ENCODE measurements at places on chromosomes 3 and 15.
A peak's percentile ranks its signal among the peaks of the same experiment; 100 is the strongest.

GRCh38 chr3:48314542-48314941, 18.9 kb downstream of the SPINK8 start:
- H3K27ac ChIP-seq: no peak overlapping the region
- no peak for DNase-seq
- peaks cover under 1% of the 10 kb centered on the region for H3K27me3 ChIP-seq
- no peaks in the 10 kb centered on the region for H3K4me1 ChIP-seq

DNA sequence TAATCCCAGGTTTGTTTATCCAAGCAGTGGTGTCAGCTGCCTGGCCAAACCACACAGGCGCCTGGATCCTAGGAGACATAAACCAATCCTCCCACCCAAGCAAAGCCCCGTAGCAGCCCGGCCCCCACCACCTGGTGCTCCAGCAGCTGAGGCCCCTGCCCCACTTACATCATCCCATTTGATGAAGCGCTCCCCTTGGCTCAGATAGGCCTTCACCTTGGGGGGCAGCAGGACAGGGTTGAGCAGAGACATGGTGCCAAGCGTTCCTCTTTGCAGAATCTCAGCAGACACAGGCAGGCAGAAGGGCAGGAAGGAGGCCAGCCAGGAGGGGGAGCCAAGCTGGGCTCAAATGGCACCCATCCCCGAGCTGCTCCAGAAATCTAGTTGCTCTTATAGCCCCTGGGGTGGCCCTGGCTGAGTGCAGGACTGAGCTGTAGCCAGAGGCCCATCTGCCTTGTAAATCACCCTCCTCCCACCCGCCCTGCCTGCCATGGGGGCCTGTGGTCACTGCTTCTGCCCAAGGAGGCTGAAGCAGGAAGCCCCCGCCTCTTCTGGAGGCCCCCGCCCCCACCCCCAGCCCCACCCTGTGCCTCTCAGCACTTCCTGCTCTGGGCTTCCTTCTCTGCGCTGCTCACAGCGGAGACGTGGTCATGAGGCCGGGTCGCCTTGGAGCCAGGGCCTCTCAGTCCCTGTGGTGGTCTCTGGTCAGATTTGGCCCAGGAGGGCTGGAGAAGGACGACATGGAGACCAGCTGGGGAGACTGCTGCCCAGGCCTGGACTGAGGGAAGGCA, at the start of gene PLCB2:
TSS of gene PLCB2 (minus strand) at position 515 of the 791 bp plus-strand sequence. CDS start at position 252, 263 bp downstream.
- H3K4me1 ChIP-seq: peaks cover 36% of the 10 kb centered on the region
- H3K27ac ChIP-seq: peak within 1 kb of the TSS; percentile 72
- DNase-seq: no peak
- no peak within 1 kb of the TSS for H3K4me3 ChIP-seq
- no peaks in the 10 kb centered on the region for H3K36me3 ChIP-seq
- peaks cover 6% of the 10 kb centered on the region for H3K27me3 ChIP-seq

DNA sequence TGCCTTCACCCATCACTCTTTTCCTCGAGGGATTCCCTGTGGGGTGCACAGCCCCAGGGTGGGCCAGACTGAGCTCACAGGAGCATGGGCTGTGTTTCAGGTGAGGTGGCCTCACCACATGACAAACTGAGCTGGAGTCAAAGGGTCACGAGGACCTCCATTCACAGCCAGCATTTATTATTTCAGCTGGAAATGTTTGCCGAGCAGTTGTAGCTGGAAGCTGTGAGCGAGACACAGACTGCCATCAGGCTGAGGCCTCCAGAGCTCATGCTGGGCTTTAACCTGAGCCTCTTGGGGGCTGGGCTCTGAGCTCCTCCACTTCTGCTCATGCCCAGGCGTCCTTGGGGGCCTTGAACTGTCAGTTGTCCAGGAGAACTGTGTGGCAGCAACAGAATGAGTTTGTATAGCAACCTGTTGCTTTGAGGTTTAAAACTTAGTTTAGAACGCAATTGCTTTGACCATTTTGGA, 57.5 kb downstream of the FLNB start:
- no peaks in the 10 kb centered on the region for H3K27me3 ChIP-seq
- peak overlapping the region; percentile 21 for H3K27ac ChIP-seq
- peak; percentile 22 for DNase-seq

GRCh38 chr3:13123013-13123654, 49.9 kb upstream of the IQSEC1 start:
- no peaks in the 10 kb centered on the region for H3K4me1 ChIP-seq
- H3K36me3 ChIP-seq: no peaks in the 10 kb centered on the region
- DNase-seq: no peak
- H3K27me3 ChIP-seq: no peaks in the 10 kb centered on the region

- no peak overlapping the region for H3K27ac ChIP-seq
- no peaks in the 10 kb centered on the region for H3K4me1 ChIP-seq
- no peaks in the 10 kb centered on the region for H3K36me3 ChIP-seq
- no peak for DNase-seq
- no peak overlapping the region for H3K4me3 ChIP-seq
- peaks cover 5% of the 10 kb centered on the region for H3K27me3 ChIP-seq
These were observed 137.4 kb downstream of the ATP10A start for GRCh38 chr15:25725758-25726157.

DNA sequence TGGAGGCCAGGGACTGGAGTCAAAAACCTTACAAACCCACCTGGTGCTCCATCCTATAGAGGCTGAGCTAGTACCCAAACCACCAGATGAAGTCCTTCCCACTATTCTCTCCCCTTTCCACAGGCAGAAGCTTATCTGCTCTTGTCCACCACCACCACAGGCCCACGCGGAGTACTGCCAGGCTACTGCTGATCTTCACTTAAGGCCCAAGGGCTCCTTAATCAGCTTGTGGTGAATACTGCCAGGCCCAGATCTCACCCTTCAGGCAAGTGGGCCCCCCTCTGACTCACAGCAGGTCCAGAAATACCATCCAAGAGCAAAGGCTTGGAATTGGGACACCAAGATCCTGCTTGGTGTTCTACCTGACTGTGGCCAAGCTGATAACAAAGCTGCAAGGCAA, 598.1 kb upstream of the CBLB start:
- no peaks in the 10 kb centered on the region for H3K36me3 ChIP-seq
- H3K4me1 ChIP-seq: no peaks in the 10 kb centered on the region
- H3K27me3 ChIP-seq: no peaks in the 10 kb centered on the region
- no peak overlapping the region for H3K27ac ChIP-seq
- no peak for DNase-seq

DNA sequence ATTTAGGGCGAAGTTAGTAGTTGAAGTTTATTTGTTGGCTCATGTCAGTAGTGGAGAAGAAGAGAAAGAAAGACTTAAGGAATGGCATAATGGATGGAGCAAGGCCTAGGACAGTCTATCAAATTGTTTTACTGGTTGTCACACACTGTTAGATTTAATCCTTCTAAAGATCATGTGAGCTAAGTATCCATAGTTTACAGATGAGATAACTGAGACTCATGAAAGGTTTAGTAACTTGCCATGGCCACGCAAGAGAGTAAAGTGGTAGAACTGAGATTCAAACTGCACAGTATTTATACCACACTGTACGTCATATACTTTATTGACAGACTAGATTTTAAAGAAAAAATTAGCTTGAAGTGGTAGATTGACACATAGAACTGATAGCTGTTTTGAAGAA, 11.4 kb downstream of the SPRED1 start:
- no peaks in the 10 kb centered on the region for H3K4me1 ChIP-seq
- DNase-seq: no peak
- H3K27ac ChIP-seq: no peak overlapping the region
- H3K4me3 ChIP-seq: no peak overlapping the region
- H3K36me3 ChIP-seq: no peaks in the 10 kb centered on the region

- H3K4me3 ChIP-seq: no peak overlapping the region
- no peaks in the 10 kb centered on the region for H3K36me3 ChIP-seq
These were observed 54.0 kb downstream of the RAB11A start for GRCh38 chr15:65923264-65923663.

GRCh38 chr15:77659350-77660321, 26.9 kb upstream of the LINGO1 start:
- H3K27ac ChIP-seq: no peak overlapping the region
- H3K4me1 ChIP-seq: peaks cover 3% of the 10 kb centered on the region

- no peaks in the 10 kb centered on the region for H3K27me3 ChIP-seq
- no peak for DNase-seq
- no peak overlapping the region for H3K27ac ChIP-seq
- no peak overlapping the region for H3K4me3 ChIP-seq
- no peaks in the 10 kb centered on the region for H3K36me3 ChIP-seq
These were observed 31.0 kb downstream of the ACAP2 start for GRCh38 chr3:195411836-195412235.

DNA sequence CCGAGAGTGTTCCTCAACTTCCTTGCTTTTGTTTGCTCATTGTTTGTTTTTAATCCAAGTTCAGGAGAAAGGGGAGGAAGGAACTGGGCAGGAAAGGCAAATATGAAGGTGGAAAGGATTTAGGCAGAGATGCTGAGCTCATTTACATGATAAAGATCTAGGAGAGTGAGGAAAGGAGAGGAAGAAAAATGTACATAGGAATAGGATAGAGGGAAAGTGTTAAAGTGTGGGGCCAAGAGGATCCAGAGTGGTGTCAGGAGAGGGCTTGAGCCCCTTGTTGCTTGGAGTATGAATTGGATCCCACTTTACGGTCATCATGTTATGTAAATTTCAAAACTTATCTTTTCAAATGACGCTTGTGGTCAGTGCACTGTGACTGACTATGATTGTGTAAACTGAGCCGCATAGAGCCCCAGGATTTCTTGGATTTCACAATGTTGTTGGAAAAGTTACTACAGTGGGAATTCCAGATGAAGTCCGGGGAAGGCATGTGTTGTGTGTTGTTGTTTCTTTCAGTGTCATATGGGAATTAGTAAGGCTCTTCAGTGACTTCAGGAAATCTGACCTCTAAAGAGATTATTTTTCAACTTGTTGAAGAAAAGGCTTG, 15.0 kb upstream of the PLD1 start:
- no peak for DNase-seq
- H3K27ac ChIP-seq: no peak overlapping the region
- H3K36me3 ChIP-seq: no peaks in the 10 kb centered on the region
- peaks cover 10% of the 10 kb centered on the region for H3K4me1 ChIP-seq
- H3K4me3 ChIP-seq: no peak overlapping the region

DNA sequence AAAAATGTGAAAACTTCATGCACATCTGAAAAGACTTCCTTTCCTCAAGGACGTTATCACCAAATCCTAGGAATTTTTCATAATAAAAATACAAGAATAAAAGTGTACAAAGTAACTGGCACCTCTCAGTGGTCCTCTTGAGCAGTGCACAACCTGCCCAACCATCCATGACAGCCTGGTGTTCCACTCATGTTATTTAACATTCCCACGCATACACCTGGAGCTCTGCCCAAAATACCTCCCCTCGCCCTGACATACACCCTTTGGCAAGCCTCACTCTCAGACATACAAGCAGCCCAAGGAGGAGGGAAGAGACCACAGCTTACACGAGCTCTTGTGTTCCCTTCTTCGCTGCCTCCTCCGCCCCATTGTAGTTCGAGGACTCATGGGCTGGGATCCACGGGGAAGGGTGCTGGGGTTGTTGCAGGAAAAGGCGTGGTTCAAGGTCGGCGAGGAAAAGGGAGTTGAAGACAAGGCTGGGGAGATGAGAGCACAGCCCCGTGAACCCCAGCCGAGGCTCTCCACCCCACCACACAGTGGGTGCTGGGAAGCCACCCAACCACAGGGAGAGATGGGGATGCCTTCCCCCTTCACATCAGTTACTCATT, 23.3 kb downstream of the GRIP2 start:
- H3K27me3 ChIP-seq: no peaks in the 10 kb centered on the region
- H3K4me1 ChIP-seq: no peaks in the 10 kb centered on the region
- no peak overlapping the region for H3K4me3 ChIP-seq
- H3K36me3 ChIP-seq: no peaks in the 10 kb centered on the region

DNA sequence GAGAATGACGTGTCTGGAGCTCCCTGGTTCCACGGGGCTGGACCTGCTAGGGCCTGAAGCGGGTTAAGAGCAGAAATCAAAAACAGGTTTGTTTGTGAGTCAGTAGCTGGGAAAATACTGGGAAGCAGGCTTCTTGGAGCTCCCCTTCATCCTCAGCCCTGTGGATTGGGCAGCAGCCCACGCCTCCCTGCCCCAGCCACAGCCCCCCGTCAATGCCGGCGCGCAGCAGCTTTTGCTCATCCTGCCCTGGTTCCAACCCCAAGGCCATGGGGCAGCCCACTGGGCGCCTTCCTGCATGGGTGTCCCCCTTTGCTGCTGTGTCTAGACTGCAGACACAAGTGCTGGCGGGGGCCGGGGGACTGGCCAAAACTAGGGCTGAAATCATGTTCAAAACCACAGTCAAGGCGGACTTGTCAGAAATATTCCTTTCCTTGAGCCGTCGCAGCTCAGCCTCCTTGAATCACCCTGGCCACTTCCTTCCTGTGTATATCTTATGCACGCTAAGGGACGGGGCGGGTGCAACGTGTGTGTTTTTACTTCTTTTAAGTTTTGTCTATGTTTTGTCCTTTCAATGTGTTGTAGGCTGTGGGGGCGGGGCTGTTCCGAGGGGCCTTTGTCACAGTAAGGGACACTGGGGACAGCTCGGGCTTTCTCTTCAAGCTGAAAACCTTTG, 108.1 kb downstream of the KLF13 start:
- H3K36me3 ChIP-seq: no peaks in the 10 kb centered on the region
- H3K27ac ChIP-seq: no peak overlapping the region
- no peaks in the 10 kb centered on the region for H3K27me3 ChIP-seq
- DNase-seq: no peak
- no peak overlapping the region for H3K4me3 ChIP-seq

- DNase-seq: no peak
- no peaks in the 10 kb centered on the region for H3K36me3 ChIP-seq
- H3K27me3 ChIP-seq: no peaks in the 10 kb centered on the region
- peaks cover 20% of the 10 kb centered on the region for H3K4me1 ChIP-seq
- peak overlapping the region; percentile 82 for H3K27ac ChIP-seq
- no peak overlapping the region for H3K4me3 ChIP-seq
These were observed 224.0 kb downstream of the TBC1D5 start for GRCh38 chr3:17518189-17519059.

GRCh38 chr15:75346796-75347221, at the start of gene NEIL1:
Gene NEIL1 (plus strand): TSS chr15:75347039. CDS start chr15:75348906, 1,867 bp downstream.
- H3K4me1 ChIP-seq: no peaks in the 10 kb centered on the region
- no peak within 1 kb of the TSS for H3K27ac ChIP-seq
- no peaks in the 10 kb centered on the region for H3K36me3 ChIP-seq
- DNase-seq: no peak

GRCh38 chr15:58505581-58505980, 73.8 kb downstream of the LIPC start:
- no peaks in the 10 kb centered on the region for H3K4me1 ChIP-seq
- H3K27ac ChIP-seq: no peak overlapping the region
- no peak overlapping the region for H3K4me3 ChIP-seq
- DNase-seq: peak; percentile 37
- no peaks in the 10 kb centered on the region for H3K27me3 ChIP-seq

DNA sequence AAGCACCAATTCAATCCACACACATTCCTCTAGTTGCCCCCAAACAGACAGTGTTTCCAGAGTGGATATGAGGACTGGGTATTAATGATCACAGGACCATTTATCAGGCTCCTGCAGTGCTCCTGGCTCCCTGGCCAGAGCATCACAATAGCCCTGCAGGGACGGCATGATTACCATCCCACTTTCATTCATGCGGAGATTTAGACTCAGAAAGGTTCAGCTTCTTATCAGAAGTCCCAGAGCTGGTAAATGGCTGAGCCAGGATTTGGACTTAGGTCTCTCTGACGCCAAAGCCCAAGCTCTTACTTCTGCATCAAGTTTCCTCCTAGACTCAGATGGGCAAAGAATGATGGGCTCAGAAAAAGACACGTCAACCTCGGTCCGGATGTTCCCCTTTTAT, 2.9 kb upstream of the EPHB3 start:
- no peak for DNase-seq
- no peaks in the 10 kb centered on the region for H3K36me3 ChIP-seq
- no peaks in the 10 kb centered on the region for H3K27me3 ChIP-seq
- H3K4me1 ChIP-seq: peaks cover 29% of the 10 kb centered on the region
- H3K27ac ChIP-seq: no peak overlapping the region
